ENCODE measurements at places on chromosomes 1 and 21. TPM values are rescaled to one million over a fixed set of nuclear protein-coding genes. Genes with fewer than 3 reads are reported as not detected.

DNA sequence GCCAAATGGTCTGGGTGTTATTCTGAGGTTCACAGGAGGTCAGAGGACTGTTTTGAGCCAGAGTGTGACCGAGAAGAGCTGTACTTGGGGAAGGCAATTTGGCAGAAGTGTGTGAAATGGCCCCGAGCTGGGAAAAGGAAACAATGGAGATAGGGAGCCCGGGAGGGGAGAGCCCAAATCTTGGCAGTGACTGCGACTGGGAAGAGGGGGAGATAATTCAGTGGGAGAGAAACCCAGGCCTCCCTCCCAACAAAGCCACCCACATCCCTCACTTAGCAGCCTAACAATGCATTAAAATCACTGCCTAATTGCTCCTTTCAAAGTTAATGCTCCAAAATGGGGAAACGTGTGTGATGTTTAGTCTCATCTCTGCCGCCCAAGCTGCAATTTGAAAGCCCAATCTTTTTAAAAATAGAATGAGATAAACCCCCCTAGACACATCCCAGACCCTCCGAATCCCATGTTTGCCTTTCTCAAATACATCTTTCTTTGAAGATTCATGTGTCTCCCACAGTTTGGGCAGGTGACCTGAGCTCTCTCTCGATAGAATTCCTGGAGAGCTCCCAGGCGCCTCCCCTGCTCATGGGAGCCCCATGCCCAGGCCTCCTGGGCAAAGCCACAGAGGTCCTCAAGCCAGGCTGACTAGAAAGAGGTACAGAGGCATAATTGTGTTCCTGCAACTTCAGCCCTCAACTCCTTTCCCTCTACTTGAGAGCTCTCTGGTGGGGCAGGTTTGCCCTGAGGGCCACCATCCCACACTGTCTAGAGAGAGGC is 17.3 kb downstream of the LRRC52 start:
- peak; percentile 58 for DNase-seq

DNA sequence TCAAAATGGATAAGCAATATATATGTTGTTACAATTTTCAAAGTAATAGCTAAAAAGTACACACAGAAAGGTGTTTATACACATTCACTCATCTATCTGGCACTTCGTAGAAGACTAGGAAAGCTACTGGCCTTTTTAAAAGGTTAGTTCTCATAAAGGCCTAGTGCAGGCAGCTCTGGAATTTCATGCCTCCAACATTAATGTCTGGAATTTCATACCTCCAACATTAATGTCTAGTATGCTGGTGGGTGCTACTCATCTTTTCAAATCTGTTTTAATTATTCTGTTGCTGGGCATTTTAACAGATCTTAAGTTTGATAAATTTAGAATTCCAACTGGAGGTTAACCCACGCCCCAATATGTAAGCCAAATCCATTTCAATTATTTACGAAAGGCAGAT is 124.2 kb downstream of the AKT3 start:
- DNase-seq = no peak

DNA sequence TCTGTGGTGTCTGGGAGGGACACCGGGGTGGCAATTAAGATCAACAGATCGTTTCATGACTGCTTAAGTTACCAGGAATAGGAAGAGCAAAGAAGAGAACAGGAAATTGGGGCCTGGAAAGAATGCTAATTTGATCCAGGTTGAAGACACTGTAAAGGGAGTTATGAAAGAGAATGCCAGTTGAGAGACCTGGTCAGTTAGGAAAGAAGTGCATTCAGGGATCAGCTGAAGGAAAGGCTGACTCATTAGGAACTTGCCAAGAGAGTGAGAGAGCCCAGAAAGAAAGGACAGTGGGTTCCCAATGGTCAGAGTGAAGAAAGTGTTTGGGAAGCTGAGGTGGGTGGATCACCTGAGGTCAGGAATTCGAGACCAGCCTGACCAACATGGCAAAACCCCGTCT is 119.6 kb downstream of the UBE2U start:
- DNase-seq = no peak

DNA sequence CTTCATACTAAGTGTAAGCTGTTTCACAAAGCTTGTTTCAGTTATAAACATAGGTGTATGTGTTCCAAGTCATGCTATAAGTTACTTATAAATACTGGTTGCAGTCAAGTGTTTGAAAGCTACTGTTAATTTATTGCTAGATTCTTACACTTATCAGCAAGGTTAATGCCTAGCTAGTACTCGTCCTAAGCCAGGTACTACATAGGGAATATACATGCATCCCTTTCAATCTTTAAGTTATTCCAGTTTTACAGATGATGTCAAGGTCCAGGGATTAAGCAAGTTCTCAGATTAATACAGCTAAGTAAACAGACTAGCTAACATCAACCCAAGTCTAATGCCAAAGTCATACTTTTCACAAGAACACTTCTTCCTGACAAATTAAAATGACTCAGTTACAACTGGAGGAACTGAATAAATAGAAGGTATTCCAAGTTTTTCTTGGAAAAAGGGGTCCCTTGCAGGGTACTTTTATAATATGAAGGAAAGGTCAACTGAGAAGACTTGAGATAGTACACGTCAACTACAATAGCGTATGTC is 652.2 kb upstream of the USP24 start:
- no peak for DNase-seq

DNA sequence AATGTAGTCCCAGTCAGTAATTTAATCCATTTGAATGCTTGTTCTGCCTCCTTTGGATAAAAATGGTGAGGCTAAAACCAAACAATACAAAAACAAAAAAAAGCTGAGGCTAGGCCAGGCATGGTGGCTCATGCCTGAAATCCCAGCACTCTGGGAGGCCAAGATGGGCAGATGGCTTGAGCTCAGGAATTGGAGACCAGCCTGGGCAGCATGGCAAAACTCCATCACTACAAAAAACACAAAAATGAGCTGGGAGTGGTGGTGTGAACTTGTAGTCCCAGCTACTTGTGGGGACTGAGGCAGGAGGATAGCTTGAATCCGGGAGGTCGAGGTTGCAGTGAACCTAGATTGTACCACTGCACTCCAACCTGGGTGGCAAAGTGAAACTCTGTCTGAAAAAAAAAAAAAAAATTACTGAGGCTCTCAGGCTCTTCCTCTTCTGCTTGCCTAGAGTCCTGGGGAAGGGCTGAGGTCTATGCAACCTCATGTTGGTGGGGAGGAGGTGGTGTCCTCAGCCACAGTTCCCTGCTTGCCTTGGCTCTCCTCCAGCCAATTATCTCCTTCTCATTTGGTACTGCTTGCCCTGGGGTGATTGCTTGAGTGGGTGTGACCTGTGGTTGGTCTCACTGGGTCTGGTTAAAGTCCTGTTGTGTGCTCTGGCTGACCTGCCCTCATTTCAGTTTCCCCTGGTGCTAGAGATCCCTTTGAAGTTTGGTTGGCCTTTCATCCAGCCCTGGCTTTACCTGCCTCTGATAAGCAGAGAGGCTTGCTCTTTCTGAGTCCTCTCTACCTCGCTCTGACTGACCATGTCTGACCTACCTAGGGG is 20.9 kb downstream of the S1PR1 start:
- no peak for DNase-seq

DNA sequence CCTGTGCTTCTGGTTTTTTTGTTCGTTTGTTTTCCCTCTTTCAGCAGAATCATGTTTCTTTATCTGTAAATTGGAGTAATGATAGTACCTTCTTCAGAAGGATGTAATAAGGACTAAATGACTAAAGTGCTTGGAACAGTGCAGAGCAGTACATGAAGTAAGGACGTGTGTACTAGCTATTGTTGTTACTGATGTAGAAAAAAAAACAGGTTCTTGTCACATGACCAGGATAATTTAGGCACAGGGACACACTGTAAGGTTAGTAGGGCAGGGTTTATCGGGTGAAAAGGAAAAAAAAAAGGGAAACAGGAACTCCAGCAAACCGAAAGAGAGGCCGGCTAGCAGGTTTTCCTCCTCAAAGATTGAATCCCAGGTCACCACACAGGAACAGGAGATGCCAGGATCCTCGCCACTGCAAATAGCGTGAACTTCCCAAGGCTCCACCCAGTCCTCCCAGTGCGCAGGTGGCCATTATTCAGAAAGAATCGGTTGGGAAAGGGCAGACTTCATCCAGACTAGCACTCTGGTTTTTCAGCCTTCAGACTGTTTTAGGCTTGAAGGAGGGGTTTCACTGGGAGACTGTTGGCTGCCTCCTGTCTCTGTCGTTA is 63.8 kb upstream of the PRRC2C start:
- DNase-seq = peak; percentile 50

The SSU72 gene
- total RNA-seq = 138 TPM

The MNDA gene
- not detected for total RNA-seq

The C1orf74 gene
- total RNA-seq = 5.0 TPM

The CYP4Z1 gene
- total RNA-seq = 0.31 TPM

All from endodermal cell (in vitro differentiated cells).